ENCODE measurements at places on chromosomes 1 and 21. TPM values are rescaled to one million over a fixed set of nuclear protein-coding genes. Genes with fewer than 3 reads are reported as not detected.

The FAM78B gene
- 7.1 TPM for total RNA-seq

The PLA2G2D gene
- total RNA-seq, result not detected

The KLHDC9 gene
- not detected for total RNA-seq

The SYT2 gene
- total RNA-seq, result not detected

The NIBAN1 gene
- 76.5 TPM for total RNA-seq

The WNT3A gene
- not detected for total RNA-seq

The DRAXIN gene
- total RNA-seq, result not detected

The NPHS2 gene
- total RNA-seq, result not detected

The SPRR4 gene
- not detected for total RNA-seq

The ZFP69B gene
- 10.3 TPM for total RNA-seq

The IRF6 gene
- total RNA-seq, result 0.04 TPM

The OR10J1 gene
- total RNA-seq, result not detected

The KANK4 gene
- total RNA-seq, result not detected

The VPS26C gene
- 35.7 TPM for total RNA-seq

The SLC1A7 gene
- total RNA-seq, result 0.19 TPM

The AUNIP gene
- total RNA-seq, result 27.8 TPM

The HSPA6 gene
- 2.6 TPM for total RNA-seq

The SPATA21 gene
- total RNA-seq, result not detected

The GNAI3 gene
- 6.8 TPM for total RNA-seq

The CACHD1 gene
- total RNA-seq, result 4.0 TPM

The SUMO3 gene
- 52.6 TPM for total RNA-seq

The DMBX1 gene
- not detected for total RNA-seq

The IVL gene
- total RNA-seq, result 0.08 TPM

The LCE2A gene
- total RNA-seq, result not detected

The EFHD2 gene
- 85.7 TPM for total RNA-seq

The ARMH1 gene
- not detected for total RNA-seq

The ALX3 gene
- total RNA-seq, result not detected

Data from A375 (cell line).